EH (cell line): ENCODE measurements at places on chromosomes 1 and 21.

- no peak for DNase-seq
These were observed 6.2 kb upstream of the PADI4 start for GRCh38 chr1:17301767-17302166.

- DNase-seq = no peak
These were observed 157.6 kb upstream of the CAMK1G start for GRCh38 chr1:209425959-209426358.

DNA sequence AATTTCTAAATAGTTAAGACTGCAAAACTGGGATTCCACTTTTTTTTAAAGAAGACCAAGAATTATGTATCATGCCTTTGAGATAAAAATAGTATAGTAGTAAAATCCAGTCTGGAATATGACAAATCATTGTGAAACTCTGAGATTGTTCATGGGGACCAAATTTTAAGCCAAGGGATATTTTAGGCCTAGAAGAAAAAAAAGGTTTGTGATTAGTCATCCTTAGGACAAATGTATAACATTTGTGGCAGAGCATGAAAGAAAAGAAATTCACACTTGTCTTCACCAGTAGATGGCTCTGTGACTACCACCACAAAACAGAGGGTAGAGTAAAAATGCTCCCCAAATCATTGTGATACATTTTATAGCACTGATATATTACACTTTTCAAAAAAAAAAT lies 226.1 kb downstream of the KCTD3 start:
- peak; percentile 93 for DNase-seq

DNA sequence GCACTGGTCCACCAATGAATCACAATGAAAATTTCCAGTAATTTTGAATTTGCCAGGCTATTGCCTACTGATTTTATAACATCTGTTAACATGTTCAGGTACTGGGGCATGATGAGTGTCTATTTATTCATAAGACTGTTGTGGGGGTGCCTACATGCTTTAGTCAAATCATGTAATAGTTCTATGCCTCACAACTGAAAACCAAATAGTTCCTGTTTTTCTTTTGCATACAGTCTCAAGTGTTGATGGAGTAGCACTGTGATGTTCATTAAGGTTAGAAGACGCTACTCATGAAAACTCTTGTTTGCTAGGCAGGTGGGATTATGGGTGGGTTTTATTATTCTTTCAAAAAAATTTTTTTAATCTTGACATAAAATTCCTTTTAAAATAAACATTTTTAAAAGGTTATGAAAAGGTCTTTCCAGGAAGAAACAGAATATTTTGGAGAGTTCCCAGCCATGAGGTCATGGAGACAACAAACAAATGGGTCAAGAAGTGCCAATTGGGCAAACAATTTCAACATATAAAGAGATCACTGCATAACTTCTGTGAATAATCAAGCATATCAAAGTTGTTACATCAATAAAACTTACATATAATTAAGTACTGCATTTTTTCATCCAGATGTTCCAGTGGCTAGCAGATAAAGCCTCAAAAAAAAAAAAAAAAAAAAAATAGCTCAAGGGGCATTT lies 40.2 kb upstream of the NHLH2 start:
- no peak for DNase-seq

DNA sequence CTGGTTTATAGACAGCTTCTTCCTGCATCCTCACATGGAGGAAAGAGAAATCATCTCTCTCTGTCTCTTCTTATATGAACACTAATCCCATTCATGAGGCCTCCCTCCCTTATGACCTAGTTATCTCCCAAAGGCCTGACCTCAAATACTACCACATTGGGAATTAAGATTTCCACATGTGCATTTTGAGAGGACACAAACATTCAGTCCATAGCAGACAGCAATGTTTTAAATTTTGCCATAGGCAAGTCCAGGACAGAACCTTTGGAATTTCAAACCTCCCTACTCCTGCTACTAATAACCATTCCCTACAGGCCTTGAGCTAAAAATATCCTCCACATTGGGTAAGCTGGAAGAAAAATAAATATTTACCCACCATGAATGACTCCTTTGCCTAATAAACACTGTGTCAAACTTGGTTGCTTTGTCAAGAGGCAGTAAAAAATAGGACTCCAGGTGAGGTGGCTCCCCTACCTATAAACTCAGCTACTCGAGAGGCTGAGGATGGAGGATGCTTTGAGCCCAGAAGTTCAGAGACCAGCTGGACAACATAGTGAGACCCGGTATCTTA lies 113.7 kb downstream of the ZNF281 start:
- DNase-seq = peak; percentile 85

- DNase-seq = no peak
These were observed 211.4 kb downstream of the PTPRC start for GRCh38 chr1:198850196-198850595.

DNA sequence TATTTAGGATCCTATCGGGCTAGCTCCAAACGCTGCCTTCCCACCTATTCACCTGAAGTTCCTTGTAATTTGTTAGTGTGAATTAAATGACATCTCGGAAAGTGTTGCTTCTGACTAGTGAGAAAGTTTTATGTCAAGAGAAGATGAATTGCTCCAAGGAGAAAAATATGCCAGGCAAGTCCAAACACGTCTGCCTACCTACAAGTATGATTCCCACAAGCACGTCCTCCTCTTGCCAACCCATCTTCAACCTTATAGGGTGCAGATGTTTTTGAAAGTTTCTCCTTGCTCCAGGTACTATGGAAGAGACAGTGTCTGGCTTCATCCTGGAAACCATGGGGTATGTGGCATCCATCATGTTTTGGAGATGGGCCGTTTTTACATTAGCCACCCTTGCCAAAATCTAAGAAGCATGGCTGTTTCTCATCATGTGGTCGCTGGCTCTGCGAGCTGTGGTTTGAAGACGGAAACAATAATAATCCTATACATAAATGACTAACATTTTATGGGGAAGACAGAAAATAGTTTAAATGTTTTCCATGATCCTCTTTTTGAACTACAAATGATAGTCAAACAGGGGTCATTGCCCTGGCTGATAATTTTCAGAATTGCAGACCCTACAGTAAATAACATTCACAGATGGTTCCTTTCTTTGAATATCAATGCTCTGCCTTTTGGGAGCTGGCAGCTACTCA lies 505.8 kb downstream of the SMYD3 start:
- DNase-seq = peak; percentile 65

GRCh38 chr1:115210302-115210711 lies 121.0 kb upstream of the TSPAN2 start:
- peak; percentile 91 for DNase-seq

DNA sequence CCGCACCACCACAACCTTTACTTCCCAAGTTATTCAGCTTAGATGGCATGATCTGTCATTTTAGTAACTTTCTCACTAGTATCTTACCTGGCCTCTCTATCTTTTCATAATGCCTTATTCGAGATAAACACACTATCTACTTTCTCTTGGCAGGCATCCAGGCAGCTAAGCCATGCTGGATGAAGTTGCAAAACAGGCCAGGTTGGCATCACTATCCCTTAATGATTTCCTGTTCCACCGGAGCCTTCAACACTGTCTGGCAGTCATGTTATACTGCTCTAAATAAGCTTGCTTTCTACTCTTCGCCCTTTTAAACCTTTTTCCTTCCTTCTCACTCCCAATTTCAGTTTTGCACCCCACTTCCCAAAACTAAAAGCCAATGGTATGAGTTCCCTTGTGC lies 12.0 kb upstream of the KCNH1 start:
- no peak for DNase-seq

- DNase-seq = peak; percentile 40
These were observed 9.4 kb downstream of the IVL start for GRCh38 chr1:152917794-152918193.

- no peak for DNase-seq
These were observed 96.8 kb downstream of the LACTBL1 start for GRCh38 chr1:22875841-22876240.

DNA sequence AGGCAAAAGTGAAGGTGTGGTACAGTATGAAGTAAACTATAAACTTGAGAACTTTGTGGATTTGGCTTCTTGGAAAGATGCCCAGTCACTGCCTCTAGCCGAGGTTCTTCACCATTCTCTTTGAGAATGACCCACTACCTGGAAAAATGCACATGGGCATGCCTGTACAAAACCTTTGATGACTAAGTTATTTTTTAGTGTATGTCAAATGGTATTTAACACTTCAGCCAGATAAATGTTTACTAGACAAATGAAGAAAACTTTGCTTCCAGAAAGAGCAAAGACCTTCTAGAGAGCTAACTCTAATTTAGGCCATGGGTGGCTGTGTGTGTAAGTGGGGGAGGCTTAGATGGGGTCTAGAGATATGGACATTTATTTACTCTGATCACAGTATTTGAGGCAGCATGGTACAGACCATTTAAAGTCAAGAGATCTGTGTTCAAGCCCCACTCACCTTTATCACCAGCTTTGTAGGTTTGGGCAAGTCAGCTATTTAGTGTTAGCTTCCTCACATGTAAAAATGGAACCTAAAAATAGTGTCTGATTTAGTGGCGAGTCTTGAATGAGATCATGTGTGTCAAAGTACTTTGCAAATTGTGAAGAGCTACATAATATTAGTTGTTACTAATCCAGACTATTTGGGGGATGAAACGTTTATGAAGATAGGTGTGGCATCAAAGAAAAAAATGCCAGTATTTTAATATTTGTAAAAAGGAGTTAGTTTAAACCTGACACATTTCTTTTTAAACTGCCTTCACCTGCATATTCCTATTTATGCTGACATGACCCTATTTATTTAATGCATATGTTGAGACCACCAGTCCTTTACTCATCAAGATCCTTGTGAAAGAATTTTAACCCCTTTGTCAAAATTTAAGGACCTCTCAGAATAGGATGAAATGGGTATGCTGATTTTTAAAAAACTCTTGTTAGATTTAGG lies 20.2 kb downstream of the NFYC start:
- DNase-seq = peak; percentile 68

- DNase-seq = no peak
These were observed 5.8 kb upstream of the MMEL1 start for GRCh38 chr1:2638466-2639115.

DNA sequence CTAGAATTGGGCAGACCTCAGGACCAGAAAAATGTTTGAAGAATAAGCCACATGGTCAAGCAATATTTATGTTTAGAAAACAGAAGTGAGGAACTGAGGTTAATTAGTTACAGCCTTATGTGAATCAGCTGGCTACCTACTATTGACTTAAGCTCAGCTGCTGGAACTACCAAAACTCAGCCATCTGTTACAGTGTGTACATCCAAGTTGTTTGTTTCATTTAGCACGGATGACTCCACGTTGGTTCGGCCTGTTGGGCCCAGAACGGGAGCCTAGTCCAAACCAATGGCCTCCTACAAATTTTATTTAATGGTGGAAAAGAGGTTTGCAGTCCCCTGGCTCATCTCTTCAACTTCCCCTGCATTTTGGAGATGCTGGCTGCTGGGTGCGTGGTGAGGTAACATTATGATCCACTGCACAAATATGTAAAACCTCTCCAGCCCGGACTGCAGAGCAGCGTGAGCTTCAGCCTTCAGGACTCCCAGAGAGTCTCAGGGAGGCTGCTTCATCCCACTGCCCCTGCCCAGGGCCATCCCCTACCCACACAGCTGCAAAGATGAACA lies 143.4 kb downstream of the ZZZ3 start:
- peak; percentile 94 for DNase-seq
